ENCODE measurements at places on chromosomes 4 and X. TPM values are rescaled to one million over a fixed set of nuclear protein-coding genes. Genes with fewer than 3 reads are reported as not detected.

DNA sequence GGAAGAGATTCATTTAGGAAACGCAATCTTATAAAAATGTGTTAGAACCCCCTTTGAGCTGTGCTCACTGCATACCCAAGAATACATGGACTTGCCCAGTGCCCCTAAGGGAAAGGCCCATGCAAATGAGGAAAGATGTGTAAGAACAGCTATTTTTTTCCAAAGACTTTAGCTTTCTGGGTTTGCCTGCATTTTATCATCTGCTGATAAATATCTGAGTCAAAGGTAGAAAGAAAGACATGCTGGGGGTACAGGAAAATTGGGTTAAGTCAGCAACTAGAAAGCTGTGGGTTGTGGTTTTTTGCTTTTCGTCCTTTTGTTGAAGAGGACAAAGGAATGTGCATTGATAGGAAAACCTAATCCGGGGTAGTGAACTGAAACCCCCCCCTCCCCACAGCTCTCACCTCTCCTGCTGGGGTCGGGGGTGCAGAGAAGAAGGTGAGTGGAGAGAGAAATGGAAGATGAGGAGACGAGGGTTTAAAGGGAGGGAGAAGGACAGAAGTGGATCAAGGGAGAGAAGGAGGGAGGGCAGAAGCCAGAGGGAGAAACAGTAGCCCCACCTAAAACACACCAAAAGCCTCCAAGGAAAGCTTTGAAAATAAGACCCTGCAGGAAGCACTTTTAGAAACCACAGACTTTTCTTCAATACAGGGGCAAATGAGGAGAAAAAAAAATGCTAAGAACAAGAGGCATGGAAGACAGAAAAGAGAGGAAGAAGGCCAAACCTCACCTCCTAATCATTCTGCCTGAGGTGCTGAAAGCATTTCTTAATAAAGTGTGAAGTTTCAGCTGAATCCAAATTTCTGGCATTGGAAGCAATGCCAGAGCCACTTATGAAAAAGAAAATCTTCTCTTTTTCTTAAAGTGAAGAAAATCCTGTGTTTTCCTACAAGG lies 49.3 kb downstream of the KDR start:
- peaks cover 16% of the 10 kb centered on the region for H3K27me3 ChIP-seq
- no peak overlapping the region for H3K4me3 ChIP-seq
- no peaks in the 10 kb centered on the region for H3K36me3 ChIP-seq
- H3K4me1 ChIP-seq, result no peaks in the 10 kb centered on the region
- no peak overlapping the region for H3K27ac ChIP-seq

DNA sequence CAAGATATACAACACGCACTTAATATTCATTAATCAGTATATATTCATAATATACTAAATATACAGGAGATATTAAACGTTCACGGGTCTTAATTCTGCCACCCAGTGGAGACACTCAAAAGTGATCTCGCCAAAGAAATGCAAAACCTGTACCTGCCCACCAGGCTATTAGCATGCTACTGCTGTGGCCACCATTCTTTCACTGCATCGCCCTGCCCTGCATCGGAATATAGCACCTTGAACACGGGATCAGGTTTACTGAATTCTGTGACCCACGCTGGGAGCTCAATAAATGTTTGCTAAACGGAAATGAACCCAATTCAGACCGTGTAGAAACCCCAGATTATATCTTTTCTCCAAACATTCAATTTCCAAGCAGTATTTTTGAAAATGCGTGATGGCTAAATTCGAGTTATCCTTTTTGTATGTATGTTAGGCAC lies 840 bp upstream of the CLCN3 start:
- H3K27ac ChIP-seq, result peak overlapping the region; percentile 90
- peaks cover 19% of the 10 kb centered on the region for H3K4me1 ChIP-seq

DNA sequence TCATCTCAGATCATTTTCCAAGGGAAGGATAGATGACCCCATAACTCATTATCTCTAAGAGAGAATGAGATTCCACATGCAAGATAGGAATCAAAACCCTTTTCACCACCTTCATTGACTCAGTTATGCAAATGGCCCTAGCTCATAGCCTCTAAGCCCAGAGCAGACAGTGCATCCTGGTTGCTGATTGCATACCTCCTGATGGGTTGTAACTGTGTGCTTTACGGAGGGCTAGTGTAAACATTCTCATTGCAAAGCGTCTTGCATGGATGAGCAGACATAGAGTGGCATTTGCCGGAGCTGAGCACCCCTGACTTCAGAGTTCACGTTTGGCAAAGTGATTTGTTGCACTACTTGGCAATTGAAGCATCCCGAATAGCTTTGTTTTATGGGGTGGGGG lies 151.0 kb downstream of the VCX3A start:
- no peaks in the 10 kb centered on the region for H3K36me3 ChIP-seq
- no peaks in the 10 kb centered on the region for H3K4me1 ChIP-seq
- H3K27ac ChIP-seq, result no peak overlapping the region
- no peak overlapping the region for H3K4me3 ChIP-seq
- DNase-seq, result no peak
- no peaks in the 10 kb centered on the region for H3K27me3 ChIP-seq

DNA sequence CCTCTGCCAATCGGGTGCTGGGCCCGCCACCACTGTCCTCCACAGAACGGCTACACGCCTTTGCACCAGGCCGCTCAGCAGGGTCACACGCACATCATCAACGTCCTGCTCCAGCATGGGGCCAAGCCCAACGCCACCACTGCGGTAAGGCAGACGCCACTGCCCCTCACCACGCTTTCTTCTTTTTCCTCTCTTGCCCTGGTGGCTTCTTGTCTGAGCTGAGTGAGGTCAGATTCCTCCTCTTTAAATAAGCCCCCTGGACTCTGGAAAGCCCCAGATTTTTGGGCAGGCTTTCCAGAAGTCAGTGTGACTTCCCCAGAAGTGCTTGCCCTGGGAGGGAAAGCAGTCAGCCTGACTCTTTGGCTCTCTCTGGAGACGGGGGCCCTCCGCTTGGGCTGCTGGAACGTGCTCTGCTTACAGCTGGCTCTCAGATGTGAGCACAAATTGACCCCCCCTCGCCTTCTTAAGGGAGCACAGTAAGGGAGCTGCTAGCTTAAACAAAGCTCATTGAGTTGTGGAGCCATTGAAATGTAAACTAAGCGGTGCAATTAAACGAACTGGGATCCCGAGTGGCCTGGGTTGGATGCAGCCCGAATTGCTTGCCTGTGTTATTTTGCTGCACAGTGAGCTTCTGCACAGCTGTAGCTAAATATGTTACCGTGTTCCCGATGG lies 243.1 kb downstream of the ANK2 start:
- H3K36me3 ChIP-seq, result no peaks in the 10 kb centered on the region
- H3K4me1 ChIP-seq, result no peaks in the 10 kb centered on the region
- no peak overlapping the region for H3K4me3 ChIP-seq

DNA sequence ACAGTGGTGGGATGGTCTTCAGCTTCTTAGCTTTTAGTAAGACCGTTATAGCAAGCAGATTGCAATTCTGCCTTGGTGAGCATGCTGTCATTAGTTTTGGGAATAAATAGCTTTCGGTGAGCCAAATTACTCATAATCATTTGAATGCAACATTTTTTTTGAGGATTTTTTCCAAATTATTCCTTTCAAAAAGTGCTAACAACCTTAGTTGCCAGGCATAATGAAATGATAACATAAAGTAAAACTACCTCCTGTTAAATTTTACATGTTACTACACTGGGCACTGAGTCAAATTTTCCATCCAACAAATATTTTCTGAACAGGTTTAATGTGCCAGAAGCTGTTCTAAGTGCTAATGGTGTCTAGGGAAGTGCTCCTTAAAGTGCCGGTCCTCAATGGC lies 15.8 kb upstream of the NPFFR2 start:
- H3K4me1 ChIP-seq, result no peaks in the 10 kb centered on the region
- no peaks in the 10 kb centered on the region for H3K27me3 ChIP-seq
- DNase-seq, result no peak
- H3K36me3 ChIP-seq, result no peaks in the 10 kb centered on the region
- H3K27ac ChIP-seq, result no peak overlapping the region

- H3K36me3 ChIP-seq, result no peaks in the 10 kb centered on the region
- no peaks in the 10 kb centered on the region for H3K27me3 ChIP-seq
- no peaks in the 10 kb centered on the region for H3K4me1 ChIP-seq
- H3K4me3 ChIP-seq, result no peak overlapping the region
- no peak overlapping the region for H3K27ac ChIP-seq
Observed at GRCh38 chrX:150184491-150184890, 178.6 kb upstream of the MAMLD1 start.

GRCh38 chr4:48340276-48340964 lies 909 bp upstream of the SLAIN2 start:
- H3K36me3 ChIP-seq, result no peaks in the 10 kb centered on the region
- H3K4me3 ChIP-seq, result peak overlapping the region; percentile 88
- no peaks in the 10 kb centered on the region for H3K27me3 ChIP-seq
- H3K27ac ChIP-seq, result peak overlapping the region; percentile 97
- H3K4me1 ChIP-seq, result peaks cover 46% of the 10 kb centered on the region
- no peak for DNase-seq

DNA sequence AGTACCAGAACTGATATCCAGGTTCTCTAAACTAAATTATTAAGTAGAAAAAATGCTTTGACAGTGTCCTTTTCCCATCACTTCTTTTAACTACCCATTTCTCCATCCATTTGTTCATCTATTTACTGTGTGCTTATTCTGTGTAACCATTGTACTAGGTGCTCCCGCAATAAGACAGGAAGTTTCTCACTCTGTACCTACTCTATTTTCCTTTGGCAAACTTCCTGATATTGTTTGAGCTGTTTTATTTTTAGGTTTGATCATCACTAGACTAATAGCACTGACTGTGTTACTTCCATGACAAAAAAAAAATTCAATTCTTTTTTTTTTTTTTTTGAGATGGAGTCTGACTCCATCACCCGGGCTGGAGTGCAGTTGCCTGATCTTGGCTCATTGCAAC lies 102.5 kb upstream of the CASK start:
- no peaks in the 10 kb centered on the region for H3K27me3 ChIP-seq
- DNase-seq, result no peak
- no peak overlapping the region for H3K27ac ChIP-seq
- no peaks in the 10 kb centered on the region for H3K36me3 ChIP-seq
- H3K4me3 ChIP-seq, result no peak overlapping the region

GRCh38 chr4:94531991-94532789 lies 80.4 kb downstream of the PDLIM5 start:
- H3K4me3 ChIP-seq, result no peak overlapping the region
- H3K36me3 ChIP-seq, result no peaks in the 10 kb centered on the region
- no peak overlapping the region for H3K27ac ChIP-seq

DNA sequence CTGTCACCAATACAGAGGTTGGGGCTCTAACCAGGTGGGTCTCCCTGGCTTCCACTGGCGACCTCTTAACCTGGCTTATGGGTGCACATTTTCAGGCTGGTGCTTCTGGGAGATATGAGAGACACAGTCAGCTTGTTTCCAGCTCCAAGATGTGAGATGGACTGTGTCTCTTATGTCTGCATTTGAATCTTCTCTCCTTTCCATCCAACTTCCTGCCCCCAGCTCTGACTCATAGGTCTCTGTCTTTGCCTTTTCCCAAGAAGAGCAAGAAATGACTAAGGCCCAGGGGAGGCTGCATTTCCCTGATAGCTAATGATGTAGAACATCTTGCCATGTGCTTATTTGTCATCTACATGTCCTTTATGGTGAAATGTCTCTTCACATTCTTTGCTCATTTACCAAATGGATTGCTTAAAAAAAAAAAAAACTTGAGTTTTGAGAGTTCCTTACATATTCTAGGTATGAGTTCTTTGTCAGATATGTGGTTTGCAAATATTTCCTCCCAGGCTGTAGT lies 3.2 kb upstream of the UXT start:
- DNase-seq, result no peak
- H3K27ac ChIP-seq, result no peak overlapping the region
- peaks cover 17% of the 10 kb centered on the region for H3K4me1 ChIP-seq
- no peak overlapping the region for H3K4me3 ChIP-seq
- H3K27me3 ChIP-seq, result no peaks in the 10 kb centered on the region

GRCh38 chrX:100376576-100376975 lies 33.5 kb downstream of the PCDH19 start:
- no peak overlapping the region for H3K27ac ChIP-seq
- H3K4me3 ChIP-seq, result no peak overlapping the region
- no peak for DNase-seq
- H3K4me1 ChIP-seq, result no peaks in the 10 kb centered on the region
- no peaks in the 10 kb centered on the region for H3K27me3 ChIP-seq

DNA sequence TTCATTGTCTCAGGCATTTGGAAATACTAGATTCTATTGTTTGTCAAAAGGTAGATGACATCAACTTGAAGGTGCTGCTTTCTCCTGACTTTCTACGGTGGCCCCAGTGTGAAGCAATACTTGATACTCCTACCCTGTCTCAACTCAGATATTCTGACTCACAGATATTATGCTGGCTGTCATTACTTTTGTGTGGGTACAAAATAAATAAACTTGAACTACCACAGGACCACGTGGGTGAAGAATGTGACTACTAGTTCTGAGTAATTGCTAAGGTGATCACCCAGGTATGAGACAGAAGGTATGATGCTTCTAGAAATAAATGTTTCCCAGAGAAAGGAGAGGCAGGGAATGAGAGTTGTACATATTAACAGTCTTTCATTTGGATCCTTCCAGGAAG lies 275.3 kb upstream of the SPOCK3 start:
- no peaks in the 10 kb centered on the region for H3K27me3 ChIP-seq
- DNase-seq, result no peak
- no peaks in the 10 kb centered on the region for H3K4me1 ChIP-seq
- H3K27ac ChIP-seq, result no peak overlapping the region

GRCh38 chr4:38785041-38785790 lies 2.4 kb upstream of the TLR10 start:
- H3K4me3 ChIP-seq, result no peak overlapping the region
- no peaks in the 10 kb centered on the region for H3K4me1 ChIP-seq
- H3K27me3 ChIP-seq, result no peaks in the 10 kb centered on the region
- no peak overlapping the region for H3K27ac ChIP-seq
- no peaks in the 10 kb centered on the region for H3K36me3 ChIP-seq

GRCh38 chr4:15756361-15756861 lies 21.7 kb upstream of the CD38 start:
- H3K4me3 ChIP-seq, result no peak overlapping the region
- no peaks in the 10 kb centered on the region for H3K36me3 ChIP-seq
- peaks cover 48% of the 10 kb centered on the region for H3K4me1 ChIP-seq
- H3K27ac ChIP-seq, result peak overlapping the region; percentile 64

GRCh38 chr4:155960522-155960921 lies 6.9 kb upstream of the CTSO start:
- H3K36me3 ChIP-seq, result no peaks in the 10 kb centered on the region
- no peaks in the 10 kb centered on the region for H3K4me1 ChIP-seq
- peaks cover 4% of the 10 kb centered on the region for H3K27me3 ChIP-seq
- no peak for DNase-seq
- H3K4me3 ChIP-seq, result no peak overlapping the region

GRCh38 chr4:52408032-52408431 lies 251.1 kb downstream of the USP46 start:
- H3K27me3 ChIP-seq, result no peaks in the 10 kb centered on the region
- no peak overlapping the region for H3K4me3 ChIP-seq
- H3K4me1 ChIP-seq, result no peaks in the 10 kb centered on the region
- H3K27ac ChIP-seq, result no peak overlapping the region
- no peaks in the 10 kb centered on the region for H3K36me3 ChIP-seq
- DNase-seq, result no peak

The HPGDS gene
- not detected for total RNA-seq

The MAGEA10 gene
- total RNA-seq, result not detected

The OPHN1 gene
- 3.8 TPM for total RNA-seq

The PASD1 gene
- total RNA-seq, result not detected

The SPANXD gene
- not detected for total RNA-seq

The SUPT20HL2 gene
- total RNA-seq, result not detected

The CT47C1 gene
- total RNA-seq, result not detected
